Activated naive CD4-positive, alpha-beta T cell treated with anti-CD3 and anti-CD28 coated beads, Interleukin-2, amount 50 U/mL, for 72 hours (primary cell): ENCODE measurements at places on chromosomes 2 and 18. TPM values are rescaled to one million over a fixed set of nuclear protein-coding genes. Genes with fewer than 3 reads are reported as not detected.
A peak's percentile ranks its signal among the peaks of the same experiment; 100 is the strongest.

CDH7 gene
- total RNA-seq: not detected

ERFE gene
- total RNA-seq: 0.60 TPM

ICOS gene
- 54.4 TPM for total RNA-seq

TNFAIP6 gene
- total RNA-seq: not detected

MRPL33 gene
- total RNA-seq: 70.5 TPM

NEU2 gene
- total RNA-seq: not detected

DSG2 gene
- total RNA-seq: 0.23 TPM

CD8B2 gene
- not detected for total RNA-seq

- DNase-seq: no peak
Observed at GRCh38 chr2:175461839-175462238, 280.3 kb upstream of the ATP5MC3 start.

DNA sequence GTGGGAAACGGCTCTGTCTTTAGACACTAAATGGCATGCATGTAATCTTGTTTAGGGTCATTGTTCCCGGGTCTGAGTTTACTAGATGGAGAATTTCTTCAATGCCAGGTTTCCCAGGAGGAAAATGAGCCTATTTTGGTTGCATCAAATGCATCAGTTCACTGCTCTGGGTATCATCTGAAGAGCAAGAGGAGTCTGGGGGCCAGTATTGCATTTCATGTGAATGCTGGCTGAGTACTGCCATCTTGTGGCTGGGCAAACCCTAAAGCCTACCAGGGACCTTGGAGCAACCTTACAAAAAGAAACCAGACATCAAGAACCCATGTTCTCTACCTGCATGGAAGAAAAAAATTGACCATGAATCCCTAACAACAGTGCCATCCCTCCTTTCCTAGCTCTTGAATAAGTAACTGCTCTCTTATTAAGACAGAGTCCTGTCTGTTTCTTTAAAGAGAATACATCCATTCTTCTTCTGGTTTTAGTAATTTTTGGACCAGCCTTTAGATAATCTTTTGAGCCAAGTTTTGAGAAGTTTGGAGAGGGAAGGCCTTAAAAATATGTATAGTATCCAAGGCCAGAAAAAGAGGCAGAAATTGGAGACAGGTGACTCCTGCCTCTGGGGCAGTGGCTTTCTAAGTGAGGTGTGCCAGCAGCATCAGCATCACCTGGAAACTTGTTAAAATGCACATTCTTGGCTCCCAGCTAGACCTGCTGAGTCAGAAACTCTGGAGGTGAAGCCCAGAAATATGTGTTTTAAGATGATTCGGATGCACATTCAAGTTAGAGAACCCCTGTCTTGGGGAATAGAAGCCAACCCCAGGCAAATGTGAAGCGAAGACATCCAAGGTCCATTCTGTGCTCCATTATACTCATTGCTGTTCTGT is 261.0 kb upstream of the CXCR4 start:
- peak; percentile 70 for DNase-seq

DNA sequence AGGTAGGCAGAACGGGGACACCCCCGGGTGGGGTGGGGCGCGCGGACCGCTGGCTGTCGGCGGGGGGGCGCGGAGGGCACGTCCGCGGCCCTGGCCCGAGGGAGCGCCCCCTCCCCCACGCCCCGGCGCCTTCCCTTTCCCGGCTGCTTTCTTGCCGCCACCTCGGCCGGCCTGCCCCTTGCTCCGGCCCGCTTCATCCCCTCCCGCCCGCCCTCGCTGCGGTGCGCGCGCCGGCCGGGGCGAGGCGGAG is 443 bp downstream of the VAPA start:
- no peak for DNase-seq

- no peak for DNase-seq
Observed at GRCh38 chr2:136246086-136246669, 128.2 kb upstream of the CXCR4 start.

DNA sequence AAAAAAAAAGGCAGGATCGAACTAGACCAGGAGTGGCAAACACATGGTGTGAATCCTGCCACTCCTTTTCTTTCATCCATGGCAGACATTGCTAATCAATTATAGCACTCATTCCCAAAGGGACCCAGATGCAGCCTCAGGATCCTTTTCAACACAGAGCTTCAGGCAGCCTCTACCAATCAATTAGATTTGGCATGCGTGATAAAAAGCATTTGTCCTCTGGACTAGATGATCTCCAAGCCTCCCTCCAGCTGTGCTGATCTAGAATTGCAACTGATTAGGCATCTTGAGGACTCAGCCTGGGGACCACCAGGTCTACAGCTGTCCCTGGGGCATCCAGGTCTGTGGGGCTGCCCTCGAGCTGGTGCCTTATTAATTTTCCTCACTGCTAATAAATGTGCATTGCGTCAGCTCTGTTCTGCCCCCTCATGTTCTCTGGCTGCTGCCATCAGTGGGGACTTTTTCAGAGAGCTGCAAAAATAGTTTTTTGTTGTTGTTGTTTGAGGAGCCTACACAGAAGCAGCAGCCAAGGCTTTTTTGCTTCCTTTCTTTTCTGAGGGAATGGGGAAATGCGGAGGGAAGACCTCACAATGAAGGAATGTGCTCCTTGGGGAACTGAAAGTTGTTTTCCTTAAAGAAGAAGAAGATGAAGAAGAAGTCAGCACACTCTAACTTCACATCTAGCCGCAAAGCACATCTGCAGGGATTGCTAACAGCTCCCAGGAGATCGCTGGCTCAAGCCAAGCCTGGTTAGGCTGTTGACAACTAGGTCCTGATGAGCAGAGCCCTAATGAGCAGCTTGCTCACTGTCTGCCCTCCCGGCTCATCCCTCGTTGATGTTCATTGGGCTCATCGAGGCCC is 8.8 kb upstream of the ATOH8 start:
- DNase-seq: no peak

- DNase-seq: no peak
Observed at GRCh38 chr2:173681881-173682650, 283.1 kb downstream of the SP3 start.

DNA sequence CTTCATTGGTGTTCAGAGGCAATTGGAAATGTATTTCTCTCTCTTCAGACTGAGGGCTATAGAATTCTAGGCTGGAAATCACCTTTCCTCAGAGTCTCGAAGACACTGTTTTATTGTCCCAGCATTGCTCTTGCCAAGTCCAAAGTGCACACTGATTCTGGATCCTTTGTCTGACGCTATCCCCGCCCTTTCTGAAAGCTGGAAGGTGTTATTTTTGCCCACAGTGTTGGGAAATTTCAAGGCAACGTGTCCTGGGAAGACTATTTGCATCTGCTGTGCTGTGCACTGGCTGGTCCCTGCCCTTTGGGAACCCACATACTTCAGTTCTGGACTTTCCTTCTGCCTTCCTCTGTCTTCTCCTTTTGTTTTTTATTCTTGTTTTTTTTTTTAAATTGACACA is 190.8 kb downstream of the SH3BP4 start:
- DNase-seq: no peak

DNA sequence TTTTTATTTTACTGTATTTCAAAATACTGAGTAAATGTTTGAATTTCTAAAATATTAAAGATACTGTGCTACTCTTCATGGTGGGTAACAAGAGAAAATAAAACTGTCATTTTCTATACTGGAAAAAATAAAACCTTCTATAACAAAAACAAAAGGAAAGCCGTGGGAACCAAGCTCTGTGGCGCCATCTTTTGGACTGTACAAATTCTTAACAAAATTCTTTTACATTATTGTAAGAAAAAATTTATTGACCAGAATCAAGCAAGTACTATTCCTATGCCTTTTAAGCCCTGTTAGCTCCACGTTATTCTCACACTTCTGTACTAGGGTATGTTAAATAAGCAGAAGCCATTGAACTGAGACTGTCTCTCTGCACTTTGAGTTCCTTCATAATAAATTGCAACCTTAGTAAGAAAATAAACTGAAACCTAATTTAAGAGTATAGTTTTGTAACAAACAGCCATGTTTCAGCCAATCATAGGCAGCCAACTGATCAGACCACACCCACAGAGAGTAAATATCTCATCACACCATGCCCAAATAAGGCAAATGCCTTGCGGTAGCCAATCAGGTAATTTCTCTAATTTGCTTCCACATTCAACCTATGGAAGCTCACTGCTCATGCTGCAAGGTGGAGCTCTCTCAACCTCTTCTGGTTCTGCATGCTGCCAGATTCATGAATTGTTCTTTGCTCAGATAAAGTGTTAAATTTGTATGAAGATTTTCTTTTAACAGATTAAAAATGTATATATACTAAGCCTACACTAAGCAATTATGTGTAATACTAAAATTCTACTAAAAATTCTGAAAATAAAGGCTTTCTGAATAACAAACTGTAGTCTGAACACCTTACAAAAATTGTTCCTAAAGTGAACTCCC is 42.2 kb downstream of the HIBCH start:
- no peak for DNase-seq
